Common myeloid progenitor, CD34-positive (primary cell): ENCODE measurements at places on chromosomes 11 and 22.

GRCh38 chr11:17683377-17684161, 35.8 kb upstream of the MYOD1 start:
- no peak overlapping the region for H3K27ac ChIP-seq
- no peak for DNase-seq
- H3K4me1 ChIP-seq, result no peaks in the 10 kb centered on the region
- no peaks in the 10 kb centered on the region for H3K36me3 ChIP-seq
- H3K27me3 ChIP-seq, result peaks cover 8% of the 10 kb centered on the region

- H3K36me3 ChIP-seq, result no peaks in the 10 kb centered on the region
- H3K4me1 ChIP-seq, result no peaks in the 10 kb centered on the region
- no peak overlapping the region for H3K27ac ChIP-seq
- H3K27me3 ChIP-seq, result no peaks in the 10 kb centered on the region
These were observed 168.0 kb upstream of the BDNF start for GRCh38 chr11:27868226-27868625.

- H3K27me3 ChIP-seq, result no peaks in the 10 kb centered on the region
- no peak for DNase-seq
- no peak overlapping the region for H3K27ac ChIP-seq
- no peaks in the 10 kb centered on the region for H3K4me1 ChIP-seq
- peaks cover 2% of the 10 kb centered on the region for H3K36me3 ChIP-seq
These were observed 10.8 kb downstream of the RIBC2 start for GRCh38 chr22:45424241-45424731.

DNA sequence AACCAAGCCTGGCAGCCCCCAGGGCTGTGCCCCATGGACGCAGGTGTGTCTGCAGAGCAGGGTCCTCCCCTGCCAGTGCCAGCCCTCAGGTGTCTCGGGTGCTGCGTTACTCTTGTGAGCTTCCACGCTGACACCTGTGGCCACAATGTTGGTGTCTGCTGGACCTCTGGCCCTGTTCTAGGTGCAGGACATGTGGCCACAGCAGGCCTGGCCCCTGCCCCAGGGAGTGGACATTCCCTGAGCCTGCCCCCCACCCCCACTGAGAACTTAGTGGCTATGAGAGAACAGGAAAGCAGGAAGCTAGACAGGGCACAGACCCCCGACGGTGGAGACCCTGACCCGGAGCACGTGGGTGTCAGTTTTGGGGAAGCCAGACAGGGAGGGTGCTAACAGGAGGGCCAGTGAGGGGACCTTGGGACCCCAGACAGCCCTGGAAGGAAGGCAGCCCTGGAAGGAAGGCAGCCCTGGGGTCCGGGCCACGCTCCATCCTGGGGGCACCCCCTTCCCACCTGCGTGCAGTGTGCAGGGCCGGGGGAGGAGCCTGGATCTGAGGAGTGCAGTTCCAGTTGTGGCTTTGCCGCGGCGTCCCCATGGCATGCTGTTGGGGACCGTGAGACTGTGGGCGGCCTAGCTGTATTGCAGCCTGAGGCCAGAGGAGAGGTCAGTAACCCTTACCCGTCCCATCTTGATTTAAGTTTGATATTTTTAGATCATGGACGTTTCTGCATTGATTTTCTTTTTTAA, 43.9 kb upstream of the PPARA start:
- no peak for DNase-seq
- H3K4me1 ChIP-seq, result no peaks in the 10 kb centered on the region
- peaks cover 92% of the 10 kb centered on the region for H3K36me3 ChIP-seq
- no peak overlapping the region for H3K4me3 ChIP-seq
- no peaks in the 10 kb centered on the region for H3K27me3 ChIP-seq
- H3K27ac ChIP-seq, result no peak overlapping the region

DNA sequence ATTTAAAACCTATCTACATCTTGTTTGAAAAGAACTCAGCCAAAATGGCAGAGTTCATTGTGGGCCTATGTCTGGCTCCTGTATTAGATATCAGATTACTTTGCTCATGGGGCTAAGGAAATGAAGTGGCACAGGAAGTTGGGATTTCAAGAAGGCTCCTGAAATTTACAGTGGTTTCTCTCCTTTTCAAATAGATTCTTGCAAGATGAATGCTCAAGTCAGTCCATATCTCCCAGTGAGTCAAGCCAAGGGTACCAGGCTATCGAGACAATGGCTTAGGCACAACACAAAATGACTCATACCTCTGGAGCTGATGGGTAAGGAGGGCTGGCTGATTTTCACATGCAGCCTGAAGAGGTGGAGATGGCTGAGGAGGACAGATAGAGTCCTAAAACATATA, 24.1 kb upstream of the APOA1 start:
- peaks cover 56% of the 10 kb centered on the region for H3K36me3 ChIP-seq
- H3K4me1 ChIP-seq, result no peaks in the 10 kb centered on the region
- no peak overlapping the region for H3K27ac ChIP-seq
- no peaks in the 10 kb centered on the region for H3K27me3 ChIP-seq
- H3K4me3 ChIP-seq, result no peak overlapping the region
- DNase-seq, result no peak

- no peaks in the 10 kb centered on the region for H3K36me3 ChIP-seq
- H3K27me3 ChIP-seq, result no peaks in the 10 kb centered on the region
- DNase-seq, result no peak
- peaks cover 21% of the 10 kb centered on the region for H3K4me1 ChIP-seq
These were observed 92.3 kb upstream of the ZC3H12C start for GRCh38 chr11:110000850-110001249.

- no peak overlapping the region for H3K27ac ChIP-seq
- no peaks in the 10 kb centered on the region for H3K27me3 ChIP-seq
- no peak overlapping the region for H3K4me3 ChIP-seq
- peak; percentile 58 for DNase-seq
- H3K4me1 ChIP-seq, result peaks cover 8% of the 10 kb centered on the region
- no peaks in the 10 kb centered on the region for H3K36me3 ChIP-seq
These were observed 1375.1 kb upstream of the TENM4 start for GRCh38 chr11:80815752-80816453.

DNA sequence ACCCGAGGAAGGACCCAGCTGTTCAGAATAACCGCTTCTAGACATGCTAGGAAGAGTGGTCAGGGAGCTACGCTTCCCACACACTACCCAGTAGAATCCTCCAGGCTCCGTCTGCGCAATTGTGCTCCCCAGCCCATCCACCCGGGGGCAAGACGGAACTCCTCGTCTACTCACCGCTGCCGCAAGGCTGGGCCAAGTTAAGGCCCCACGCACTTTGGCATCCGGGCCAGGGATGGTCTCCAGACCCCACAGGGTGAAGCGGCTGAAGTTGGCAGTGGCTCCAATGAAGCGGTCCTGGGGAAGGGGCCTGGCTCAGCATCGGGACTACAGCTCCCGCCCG, 757 bp downstream of the RNASEH2C start:
- H3K4me3 ChIP-seq, result peak overlapping the region; percentile 72
- peaks cover 25% of the 10 kb centered on the region for H3K4me1 ChIP-seq
- H3K27me3 ChIP-seq, result no peaks in the 10 kb centered on the region
- DNase-seq, result peak; percentile 58

DNA sequence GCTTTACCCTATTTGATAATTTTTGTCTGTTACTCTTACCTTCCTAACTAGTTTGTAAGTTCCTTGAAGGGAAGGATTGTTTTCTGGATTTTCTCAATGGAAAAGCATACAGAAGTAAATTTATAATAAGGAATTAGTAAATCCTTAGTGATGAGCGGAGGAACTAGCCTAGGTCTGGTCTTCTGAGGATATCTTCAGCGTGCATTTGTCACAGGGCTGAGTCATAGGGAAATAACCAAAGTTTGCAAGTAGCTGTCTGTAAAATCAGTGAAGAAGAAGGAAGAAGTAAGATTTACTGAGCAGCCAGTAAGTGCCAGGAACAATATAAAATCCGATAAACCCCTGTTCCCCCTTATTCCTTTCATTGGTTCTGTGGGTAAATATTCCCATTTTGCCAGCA, 162.7 kb upstream of the SORL1-AS1 start:
- H3K27me3 ChIP-seq, result no peaks in the 10 kb centered on the region
- DNase-seq, result no peak
- H3K4me3 ChIP-seq, result no peak overlapping the region
- peaks cover 99% of the 10 kb centered on the region for H3K36me3 ChIP-seq

DNA sequence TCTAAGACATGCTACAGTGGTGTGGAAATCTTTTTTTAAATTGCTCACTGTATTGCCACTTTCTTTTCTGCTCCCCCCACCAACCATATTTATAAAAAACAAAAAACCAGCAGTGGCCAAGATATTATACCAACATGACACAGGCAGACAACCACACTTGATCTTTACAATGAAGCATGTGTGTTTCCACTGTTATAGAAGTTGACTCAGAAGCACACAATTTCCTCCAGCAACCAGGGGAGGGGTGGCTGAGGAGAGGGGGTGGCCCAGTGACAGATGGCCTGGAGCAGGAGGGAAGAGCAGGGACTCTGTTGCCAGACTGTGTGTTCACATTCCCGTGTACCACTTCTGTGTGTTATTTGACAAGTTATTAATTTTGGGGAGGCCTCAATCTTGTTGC, 14.8 kb downstream of the CD59 start:
- peaks cover 36% of the 10 kb centered on the region for H3K4me1 ChIP-seq
- no peaks in the 10 kb centered on the region for H3K27me3 ChIP-seq
- no peak overlapping the region for H3K27ac ChIP-seq
- peaks cover 37% of the 10 kb centered on the region for H3K36me3 ChIP-seq

GRCh38 chr11:129190087-129190486, 2.0 kb downstream of the ARHGAP32 start:
- H3K36me3 ChIP-seq, result no peaks in the 10 kb centered on the region
- H3K27ac ChIP-seq, result no peak overlapping the region
- H3K4me3 ChIP-seq, result no peak overlapping the region
- no peaks in the 10 kb centered on the region for H3K4me1 ChIP-seq
- H3K27me3 ChIP-seq, result no peaks in the 10 kb centered on the region
- DNase-seq, result no peak

- H3K4me1 ChIP-seq, result no peaks in the 10 kb centered on the region
- no peaks in the 10 kb centered on the region for H3K27me3 ChIP-seq
- no peak overlapping the region for H3K4me3 ChIP-seq
- no peak overlapping the region for H3K27ac ChIP-seq
- H3K36me3 ChIP-seq, result no peaks in the 10 kb centered on the region
These were observed 35.6 kb upstream of the DDX10 start for GRCh38 chr11:108629274-108629673.

GRCh38 chr22:49785841-49786471, 41.7 kb downstream of the BRD1 start:
- DNase-seq, result no peak
- peaks cover 85% of the 10 kb centered on the region for H3K36me3 ChIP-seq
- peaks cover 51% of the 10 kb centered on the region for H3K4me1 ChIP-seq
- H3K4me3 ChIP-seq, result no peak overlapping the region

DNA sequence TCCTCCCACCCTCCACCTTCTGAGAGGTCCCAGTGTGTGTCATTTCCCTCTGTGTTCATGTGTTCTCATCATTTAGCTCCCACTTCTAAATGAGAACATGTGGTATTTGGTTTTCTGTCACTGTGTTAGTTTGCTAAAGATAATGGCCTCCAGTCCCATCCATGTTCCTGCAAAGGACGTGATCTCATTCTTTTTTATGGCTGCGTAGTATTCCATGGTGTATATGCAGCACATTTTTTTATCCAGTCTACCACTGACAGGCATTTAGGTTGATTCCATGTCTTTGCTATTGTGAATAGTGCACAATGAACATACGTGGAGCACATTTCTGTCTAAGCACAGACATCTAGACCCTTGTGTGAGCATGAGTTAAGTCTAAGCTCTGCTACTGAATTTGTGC, 5.7 kb downstream of the CD3E start:
- no peak overlapping the region for H3K4me3 ChIP-seq
- no peaks in the 10 kb centered on the region for H3K4me1 ChIP-seq
- H3K36me3 ChIP-seq, result no peaks in the 10 kb centered on the region
- no peak overlapping the region for H3K27ac ChIP-seq
- DNase-seq, result no peak

GRCh38 chr22:41963453-41964111, 5.7 kb upstream of the SEPTIN3 start:
- no peaks in the 10 kb centered on the region for H3K4me1 ChIP-seq
- H3K27me3 ChIP-seq, result no peaks in the 10 kb centered on the region
- DNase-seq, result no peak
- no peaks in the 10 kb centered on the region for H3K36me3 ChIP-seq
- no peak overlapping the region for H3K4me3 ChIP-seq
